ENCODE measurements at places on chromosomes 13 and 19.
A peak's percentile ranks its signal among the peaks of the same experiment; 100 is the strongest.

GRCh38 chr19:35518313-35518712 lies 4.9 kb upstream of the DMKN start:
- DNase-seq = no peak

GRCh38 chr13:44354884-44355283 lies 18.7 kb upstream of the SERP2 start:
- no peak for DNase-seq

GRCh38 chr13:36717017-36717416 lies 43.2 kb downstream of the SERTM1 start:
- no peak for DNase-seq

DNA sequence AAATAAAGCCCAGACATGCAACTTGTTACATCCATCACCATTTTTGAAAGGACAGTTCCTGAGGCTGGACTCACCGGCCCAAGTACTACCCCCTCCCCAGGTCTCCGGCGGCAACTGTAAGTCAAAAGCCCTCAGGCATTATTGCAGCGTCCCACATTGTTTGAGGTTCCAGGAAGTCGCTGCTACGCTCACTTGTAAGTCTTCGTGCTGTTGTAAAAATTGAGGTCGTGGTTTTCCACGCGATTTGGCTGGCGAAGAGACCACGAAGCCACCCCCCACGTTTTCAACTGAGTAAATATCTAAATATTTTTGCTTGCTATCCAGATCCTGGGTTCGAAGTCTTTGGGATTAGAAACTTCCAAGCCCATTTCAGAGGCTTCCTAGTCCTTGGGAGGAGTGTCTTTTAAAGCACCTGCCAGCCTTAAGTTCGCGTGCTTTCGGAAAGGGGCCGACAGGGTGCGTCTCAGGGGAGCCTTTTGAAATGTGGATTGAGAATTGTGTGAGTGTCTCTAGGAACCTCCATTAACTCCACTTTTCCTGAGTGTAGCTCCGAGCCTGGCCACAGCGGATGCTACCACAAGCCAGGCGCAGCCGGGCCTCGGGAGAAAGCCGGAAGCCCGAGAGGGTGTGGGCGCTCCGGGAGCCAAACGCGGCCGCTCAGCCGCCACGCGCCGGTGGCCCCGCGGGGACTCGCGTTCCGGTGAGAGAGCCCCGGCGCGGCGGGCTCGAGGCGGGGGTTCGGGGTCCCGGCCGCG lies 434 bp upstream of the FNDC3A start:
- peak; percentile 23 for DNase-seq

- no peak for DNase-seq
Observed at GRCh38 chr13:100828226-100828625, 153.6 kb upstream of the TMTC4 start.

DNA sequence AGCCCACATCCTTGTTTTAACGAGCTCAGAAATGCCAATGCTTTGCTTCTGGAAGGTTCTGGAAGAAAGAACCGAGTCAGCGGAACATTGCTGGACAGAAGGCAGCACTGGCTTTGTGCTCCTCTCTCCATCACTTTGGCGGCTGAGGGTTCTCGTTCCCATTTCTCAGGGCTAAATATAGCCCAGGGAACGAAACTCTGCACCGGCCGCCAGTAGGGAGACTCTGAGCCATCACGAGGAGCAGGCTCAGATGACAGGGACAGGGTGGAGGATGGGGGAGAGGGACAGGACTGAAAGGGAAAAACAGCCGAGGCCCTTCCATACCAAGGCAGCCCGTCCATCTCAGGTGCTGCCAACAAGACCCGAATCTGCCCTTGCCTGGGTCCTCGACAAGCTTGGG lies 166.4 kb downstream of the CACNA1A start:
- no peak for DNase-seq

GRCh38 chr13:24784319-24784718 lies 20.4 kb downstream of the RNF17 start:
- DNase-seq = no peak

DNA sequence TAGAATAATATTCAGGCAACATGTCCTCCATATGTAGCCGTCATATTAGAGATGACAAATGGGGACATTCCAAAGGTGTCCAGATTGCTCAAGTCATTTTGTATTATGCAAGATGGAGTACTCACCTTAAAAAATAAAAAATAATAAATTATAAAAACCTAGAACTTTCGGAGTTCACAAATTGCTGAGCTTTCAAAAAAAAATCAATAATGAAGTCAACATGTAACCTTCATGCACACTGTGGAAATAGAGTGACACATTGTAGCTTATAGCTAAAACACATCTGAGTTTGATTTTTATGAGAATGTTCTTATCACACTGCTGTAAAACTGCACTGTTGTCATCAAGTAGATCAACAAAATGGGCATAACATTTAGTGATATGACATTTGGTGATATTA lies 411.2 kb downstream of the GPC6 start:
- no peak for DNase-seq

DNA sequence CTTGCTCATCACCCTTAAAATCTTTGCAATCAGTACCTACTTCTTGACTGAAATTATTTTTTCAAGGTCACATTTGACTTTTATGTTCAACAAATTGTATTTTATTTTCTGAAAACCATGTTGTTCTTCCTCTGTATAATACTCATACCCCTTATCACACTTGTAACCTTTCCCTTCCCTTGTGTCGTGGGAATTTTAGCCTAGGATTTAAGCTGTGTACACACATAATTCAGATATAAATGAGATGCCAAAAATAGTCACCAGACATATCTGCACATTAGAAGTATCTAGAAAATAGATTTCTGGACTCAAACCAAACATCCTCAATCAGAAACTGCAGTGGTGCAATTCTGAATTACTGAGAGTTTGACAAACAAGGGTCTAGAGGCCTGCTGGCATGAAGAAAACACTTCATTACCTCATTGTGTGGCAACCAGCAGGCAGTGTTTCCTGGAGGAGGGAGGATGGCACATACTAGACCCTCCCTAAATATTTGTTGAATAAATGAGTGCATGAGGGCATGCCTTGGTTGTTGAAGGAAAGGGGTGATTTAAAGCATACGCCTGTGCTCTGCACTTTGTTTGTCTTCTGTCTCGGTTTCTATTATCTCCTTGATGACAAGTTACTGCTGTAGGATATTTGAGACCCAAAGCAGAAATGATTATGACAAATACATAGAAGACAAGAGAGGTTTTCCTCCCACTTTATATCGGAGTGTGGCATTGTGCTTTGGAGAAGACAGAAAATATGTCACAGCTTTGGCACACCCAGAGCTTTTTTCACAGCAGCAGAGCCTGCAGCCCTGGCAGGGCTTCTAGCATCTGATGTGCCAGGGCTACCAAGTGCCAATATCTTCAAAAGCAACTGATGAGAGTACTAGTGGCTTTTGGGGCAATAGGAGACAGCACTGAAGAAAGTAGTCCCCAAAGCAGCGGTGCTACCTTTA lies 881.1 kb downstream of the PCDH9 start:
- no peak for DNase-seq

DNA sequence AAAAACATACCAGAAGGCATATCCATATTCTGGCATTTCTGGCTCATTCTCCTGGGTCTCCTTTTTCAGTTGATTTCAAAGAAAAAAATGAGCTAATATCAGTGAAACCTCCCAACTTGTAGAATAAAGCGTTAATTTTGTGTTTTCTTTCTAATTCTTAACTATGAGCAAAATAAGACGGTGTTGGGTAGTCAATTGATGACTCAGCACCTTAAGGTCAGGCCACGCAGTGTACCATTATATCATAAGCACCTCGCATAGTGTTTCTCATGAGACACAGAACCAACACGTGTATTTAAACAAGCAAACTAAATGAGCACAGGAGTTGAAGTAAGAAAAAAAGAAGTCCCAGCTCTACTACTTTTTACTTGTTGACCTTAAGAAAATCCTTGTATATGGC lies 174.9 kb downstream of the OXGR1 start:
- DNase-seq = no peak

- no peak for DNase-seq
Observed at GRCh38 chr19:55688422-55689218, 13.6 kb downstream of the EPN1 start.

- DNase-seq = no peak
Observed at GRCh38 chr13:47168066-47168465, 271.2 kb upstream of the HTR2A start.

DNA sequence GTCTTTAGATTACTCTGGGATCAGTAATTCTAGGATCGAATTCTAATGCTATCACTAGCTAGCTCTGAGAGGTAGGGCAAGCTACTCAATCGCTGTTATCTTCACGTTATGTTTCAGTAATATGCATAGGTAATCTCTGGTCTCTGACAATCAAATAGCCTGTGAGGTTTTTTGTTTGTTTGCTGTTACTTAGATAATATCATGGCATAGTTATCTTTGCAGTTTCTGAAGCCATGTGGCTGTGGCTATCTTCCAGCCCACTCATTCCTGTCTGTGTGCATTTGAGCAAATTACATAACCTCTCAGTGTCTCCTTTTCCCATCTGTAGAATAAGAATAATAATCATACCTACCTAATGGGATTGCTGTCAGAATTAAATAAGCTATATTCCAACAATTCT lies 330.2 kb downstream of the PCDH9 start:
- DNase-seq = no peak

DNA sequence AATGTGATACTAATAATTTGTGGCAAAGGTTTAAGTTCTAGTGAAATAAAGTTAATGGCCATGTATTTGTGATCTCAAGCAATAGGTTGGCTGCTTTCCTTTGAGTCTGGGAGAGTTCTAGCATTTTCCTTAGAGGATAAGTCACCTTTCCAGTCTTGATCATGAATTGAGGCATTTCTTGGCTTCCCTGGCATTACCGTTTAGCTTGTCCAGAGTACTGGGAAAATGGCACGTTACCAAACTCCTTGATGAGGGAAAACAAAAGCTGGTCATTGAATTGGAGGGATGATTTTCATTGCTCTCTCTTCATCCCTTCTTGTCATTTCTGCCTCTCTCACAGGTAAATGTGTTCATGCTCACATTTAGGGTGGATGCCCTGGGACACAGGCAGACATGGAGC lies 34.0 kb upstream of the SPRY2 start:
- no peak for DNase-seq

DNA sequence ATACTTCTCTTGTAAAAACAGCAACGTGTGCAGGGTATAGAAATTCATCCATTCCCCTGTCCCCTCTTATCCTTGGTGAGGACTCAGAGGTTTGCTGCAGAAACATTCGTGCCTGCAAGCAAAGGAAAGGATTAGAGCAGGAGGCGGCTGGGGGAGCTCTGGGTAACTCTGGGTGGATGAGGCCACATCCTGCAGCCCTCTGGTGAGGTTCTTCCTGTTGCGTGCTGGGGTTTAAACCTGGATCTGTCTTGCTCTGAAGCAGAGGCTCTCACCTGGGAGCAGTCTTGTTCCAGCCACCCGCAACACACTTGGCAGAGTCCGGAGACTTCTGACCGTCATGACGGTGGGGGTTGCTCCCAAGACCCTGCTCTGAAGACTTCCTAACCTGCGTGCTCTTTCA lies 69.2 kb downstream of the ATP11A start:
- no peak for DNase-seq

- DNase-seq = no peak
Observed at GRCh38 chr13:41674246-41674645, 216.9 kb downstream of the RGCC start.

All from right cardiac atrium (tissue), 5 donors.